ENCODE measurements at places on chromosomes 16 and 17. TPM values are rescaled to one million over a fixed set of nuclear protein-coding genes. Genes with fewer than 3 reads are reported as not detected.

The RBFOX1 gene
- 1.2 TPM for polyA plus RNA-seq

The RFFL gene
- polyA plus RNA-seq, result 14.0 TPM

The PLLP gene
- polyA plus RNA-seq, result 31.0 TPM

The BAIAP3 gene
- polyA plus RNA-seq, result 2.4 TPM

The ENPP7 gene
- 30.2 TPM for polyA plus RNA-seq
